ENCODE measurements at places on chromosomes 4 and X.

DNA sequence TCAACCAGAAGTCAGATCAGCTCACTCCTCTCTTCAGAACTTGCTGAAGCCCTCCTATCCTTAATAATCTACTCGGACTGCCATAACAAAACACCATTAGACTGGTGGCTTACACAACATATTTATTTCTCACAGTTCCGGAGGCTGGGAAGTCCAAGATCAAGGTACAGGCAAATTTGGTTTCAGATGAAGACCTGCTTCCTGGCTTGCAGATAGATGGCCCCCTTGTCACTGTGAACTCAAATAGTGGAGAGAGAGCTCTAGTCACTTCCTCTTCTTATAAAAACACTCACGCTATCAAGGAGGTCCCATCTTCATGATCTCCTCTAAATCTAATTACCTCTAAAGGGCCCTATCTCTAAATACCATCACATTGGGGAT, 125.1 kb downstream of the CAMK2D start:
- no peak for DNase-seq

GRCh38 chrX:103098488-103098887, 5.5 kb upstream of the NXF3 start:
- no peak for DNase-seq

- DNase-seq, result no peak
Measured at GRCh38 chrX:131273011-131273410, 16.1 kb downstream of the IGSF1 start.

DNA sequence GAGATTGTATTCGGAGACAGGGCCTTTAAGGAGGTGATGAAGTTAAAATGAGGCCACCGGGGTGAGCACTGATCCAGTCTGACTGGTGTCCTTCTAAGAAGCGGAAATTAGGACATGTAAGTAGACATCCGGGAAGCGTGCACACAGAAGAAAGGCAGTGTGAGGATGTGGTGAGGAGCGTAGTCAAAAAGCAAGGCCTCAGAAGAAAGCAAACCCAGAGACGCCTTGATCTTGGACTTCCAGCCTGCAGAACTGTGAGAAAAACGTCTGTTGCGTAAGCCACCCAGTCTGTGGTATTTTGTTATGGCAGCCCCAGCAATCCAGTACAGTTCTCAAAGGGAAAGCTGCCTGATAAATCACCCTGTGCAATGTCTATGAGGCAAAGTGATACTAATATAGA, 153.5 kb downstream of the KCNIP4 start:
- DNase-seq, result no peak

DNA sequence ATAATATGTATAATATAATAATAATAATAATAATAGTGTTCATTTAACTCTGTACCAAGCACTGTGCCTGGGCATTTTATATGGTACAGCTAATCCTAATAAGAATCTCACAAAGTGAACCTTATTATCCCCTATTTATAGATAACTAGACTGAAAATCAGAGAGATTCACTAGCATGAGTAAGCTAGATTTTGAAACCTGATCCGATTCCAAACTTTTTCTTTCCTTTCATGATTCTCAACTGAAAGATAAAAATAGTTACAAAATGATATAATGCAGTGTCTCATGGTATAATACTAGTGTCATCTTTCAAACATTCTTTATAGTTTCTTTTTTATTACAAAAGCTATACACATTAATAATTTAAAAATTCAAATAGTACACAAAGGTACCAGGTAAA, 55.9 kb upstream of the RNF128 start:
- DNase-seq, result no peak

GRCh38 chr4:157304769-157305168, 84.2 kb downstream of the GRIA2 start:
- DNase-seq, result no peak

GRCh38 chrX:68699960-68700746, 52.7 kb downstream of the STARD8 start:
- DNase-seq, result no peak

- no peak for DNase-seq
Measured at GRCh38 chrX:152929898-152930297, 32.0 kb downstream of the ZNF185 start.

Data from NCI-H82 (cell line).